ENCODE measurements at places on chromosomes 6 and 20. TPM values are rescaled to one million over a fixed set of nuclear protein-coding genes. Genes with fewer than 3 reads are reported as not detected.

The SYCP2L gene
- total RNA-seq, result 2.4 TPM

The WFDC10B gene
- not detected for total RNA-seq

The HLA-DOA gene
- not detected for total RNA-seq

The SLC12A5 gene
- total RNA-seq, result 11.1 TPM

The COL11A2 gene
- 0.93 TPM for total RNA-seq

The NUS1 gene
- total RNA-seq, result 24.0 TPM

The CRISP3 gene
- total RNA-seq, result not detected

The OPRM1 gene
- total RNA-seq, result not detected

The TFAP2A gene
- 9.3 TPM for total RNA-seq

The BTN1A1 gene
- not detected for total RNA-seq

The FKBP5 gene
- 126 TPM for total RNA-seq

All from A549 treated with Hydrocortisone at 1 μM for 4 hours (cell line).